ENCODE measurements at places on chromosomes 4 and X. TPM values are rescaled to one million over a fixed set of nuclear protein-coding genes. Genes with fewer than 3 reads are reported as not detected.

BEX2 gene
- 0.73 TPM for total RNA-seq

PIR gene
- total RNA-seq = 12.4 TPM

UTP3 gene
- total RNA-seq = 21.8 TPM

HTRA3 gene
- total RNA-seq = 7.7 TPM

PIGA gene
- total RNA-seq = 7.1 TPM

CD38 gene
- total RNA-seq = 0.33 TPM

FAM114A1 gene
- total RNA-seq = 664 TPM

SPIN2A gene
- total RNA-seq = 0.99 TPM

ARX gene
- not detected for total RNA-seq

ETDA gene
- total RNA-seq = not detected

RHOH gene
- not detected for total RNA-seq

EFNB1 gene
- 12.7 TPM for total RNA-seq

HNRNPD gene
- total RNA-seq = 61.2 TPM

CXCL3 gene
- total RNA-seq = 10.6 TPM

SPP1 gene
- total RNA-seq = 0.29 TPM

BMP3 gene
- total RNA-seq = under 0.01 TPM

KCNIP4 gene
- not detected for total RNA-seq

Measured in smooth muscle cell of trachea (primary cell).